ENCODE measurements at places on chromosomes 12 and 14.

DNA sequence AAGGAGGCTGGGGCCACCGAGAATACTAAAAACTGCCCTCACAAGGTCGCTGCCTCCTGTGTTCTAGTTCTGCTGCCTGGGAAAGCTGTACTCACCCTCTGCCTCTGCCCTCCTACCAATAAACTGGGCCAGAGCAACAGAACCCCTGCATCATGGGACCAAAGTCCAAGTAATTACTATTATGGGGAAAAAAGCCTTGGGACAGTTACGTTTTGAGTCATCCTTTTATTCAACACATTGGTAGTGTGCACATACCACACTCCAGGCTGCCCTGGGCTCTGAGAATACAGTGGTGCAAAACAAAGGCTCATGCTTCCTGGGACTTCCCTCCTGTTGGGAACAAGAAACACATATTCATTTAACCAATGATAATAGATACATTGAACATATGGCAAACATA lies 49.0 kb downstream of the CACNA1C start:
- DNase-seq = no peak

GRCh38 chr14:91350813-91351511 lies 66.7 kb downstream of the CCDC88C start:
- DNase-seq = no peak

GRCh38 chr12:4280351-4281163 lies 7.0 kb downstream of the CCND2 start:
- no peak for DNase-seq

- no peak for DNase-seq
Observed at GRCh38 chr14:64253672-64254071, 40.5 kb downstream of the ESR2 start.

DNA sequence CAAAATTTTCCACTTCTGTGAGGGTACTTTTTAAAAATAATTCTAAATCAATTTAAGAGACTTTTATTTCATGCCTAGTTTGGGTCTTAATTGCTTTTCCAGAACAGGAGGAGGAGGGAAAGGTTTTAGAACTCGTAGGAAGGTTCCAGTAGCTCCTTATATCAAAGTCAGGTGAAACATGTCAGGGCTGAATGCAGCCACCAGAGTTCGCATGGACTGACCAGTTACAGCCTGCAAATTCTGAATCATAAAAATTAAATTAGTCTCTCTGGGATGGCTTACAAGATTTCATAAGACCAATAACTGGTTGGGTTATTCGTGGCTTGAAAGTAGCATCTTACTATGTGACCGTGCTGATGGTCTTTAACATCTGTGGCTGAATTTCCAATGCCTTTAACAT lies 397 bp downstream of the BDKRB1 start:
- no peak for DNase-seq

GRCh38 chr12:52926596-52927234 lies 21.8 kb upstream of the KRT8 start:
- DNase-seq = no peak

- DNase-seq = no peak
Observed at GRCh38 chr14:72699852-72700257, 194.0 kb downstream of the DPF3 start.

DNA sequence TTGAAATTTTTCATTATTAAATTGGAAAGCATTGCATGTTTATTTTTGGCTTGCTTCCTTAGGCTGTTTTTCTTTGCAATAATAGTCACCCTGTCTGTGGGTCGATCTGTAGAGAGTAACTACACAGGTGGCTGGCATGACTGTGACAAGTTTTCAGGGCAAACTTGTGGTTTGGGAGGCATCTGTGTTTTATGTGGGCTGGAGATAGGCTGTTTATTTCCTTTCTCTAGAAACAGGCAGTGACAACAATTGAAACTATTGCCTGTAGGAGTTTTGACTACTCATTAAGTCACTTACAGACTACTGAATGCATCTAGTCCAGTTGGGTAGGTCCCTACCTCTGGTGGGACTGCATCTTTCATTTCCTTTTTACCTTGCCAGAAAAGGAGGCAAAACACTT lies 155.6 kb downstream of the DYRK2 start:
- DNase-seq = no peak

GRCh38 chr12:92769124-92769901 lies 66.5 kb downstream of the PLEKHG7 start:
- no peak for DNase-seq

- DNase-seq = peak; percentile 75
Observed at GRCh38 chr14:34872822-34873588, 2.2 kb downstream of the BAZ1A start.

DNA sequence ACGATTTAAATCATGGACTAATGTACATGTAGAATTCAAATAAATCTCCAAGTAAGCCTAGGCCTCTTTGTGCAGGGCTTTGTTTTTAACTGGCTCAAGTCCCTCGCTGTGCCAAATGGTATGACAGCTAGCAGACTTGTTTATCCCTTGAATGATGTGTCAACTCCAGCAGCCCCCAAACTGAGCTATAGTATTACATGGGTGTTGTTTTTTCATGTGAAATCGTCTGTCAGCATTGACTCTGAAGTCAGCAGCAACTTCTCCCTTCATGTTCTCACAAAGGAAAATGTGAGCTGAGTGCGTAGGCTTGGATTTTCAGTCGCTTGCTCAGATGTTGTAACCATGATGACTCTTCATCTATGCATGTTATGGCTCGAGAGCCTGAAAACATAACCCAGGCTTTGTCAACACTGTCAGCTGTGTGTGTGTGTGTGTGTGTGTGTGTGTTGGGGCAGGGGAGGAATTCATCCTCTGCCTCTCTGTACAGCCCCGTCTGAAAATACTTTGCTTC lies 73.3 kb downstream of the PTHLH start:
- no peak for DNase-seq
